AG10803 (cell line): ENCODE measurements at places on chromosomes 11 and 22.

DNA sequence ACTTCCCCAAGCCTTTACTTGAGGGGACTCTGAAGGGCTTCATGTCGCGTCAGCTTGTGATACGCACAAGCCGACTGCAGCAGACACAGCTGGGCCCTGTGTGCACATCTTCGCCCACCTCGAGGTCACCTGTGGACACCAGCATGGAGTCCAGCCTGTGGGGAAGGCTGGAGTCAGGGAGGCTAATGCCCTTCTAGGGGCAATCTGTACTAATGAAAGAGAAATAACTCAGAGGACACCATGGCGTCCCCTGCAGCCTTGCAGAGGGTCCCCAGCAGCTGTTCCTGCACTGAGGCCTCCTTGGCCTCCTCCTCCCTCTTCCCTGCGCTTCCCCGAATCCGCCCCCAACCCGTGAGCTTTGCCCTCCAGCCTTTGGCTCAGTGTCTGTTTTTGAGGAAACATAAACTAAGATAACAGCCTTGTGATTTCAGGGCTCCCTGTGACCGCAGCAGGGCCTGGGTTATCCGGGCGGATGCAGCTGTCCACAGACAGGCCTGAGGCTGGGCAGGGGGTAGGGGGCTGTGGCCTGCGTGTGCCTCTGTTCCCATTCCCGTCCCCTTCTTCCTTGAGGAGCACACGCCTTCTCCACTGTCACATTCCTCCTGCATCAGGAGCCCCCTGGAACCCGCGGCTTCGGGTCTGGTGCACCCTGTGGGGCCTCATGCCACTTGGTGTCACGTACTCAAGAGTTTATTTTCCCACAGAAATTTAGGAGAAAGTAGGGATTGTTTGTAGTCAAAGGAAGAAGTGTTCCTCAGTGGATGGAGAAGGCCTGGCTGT, 25.0 kb downstream of the KRTAP5-5 start:
- no peak for DNase-seq

- no peak for DNase-seq
Measured at GRCh38 chr11:91163619-91164451, 941.0 kb upstream of the CHORDC1 start.

GRCh38 chr11:60918939-60919265, 4.9 kb downstream of the TMEM109 start:
- DNase-seq: no peak

DNA sequence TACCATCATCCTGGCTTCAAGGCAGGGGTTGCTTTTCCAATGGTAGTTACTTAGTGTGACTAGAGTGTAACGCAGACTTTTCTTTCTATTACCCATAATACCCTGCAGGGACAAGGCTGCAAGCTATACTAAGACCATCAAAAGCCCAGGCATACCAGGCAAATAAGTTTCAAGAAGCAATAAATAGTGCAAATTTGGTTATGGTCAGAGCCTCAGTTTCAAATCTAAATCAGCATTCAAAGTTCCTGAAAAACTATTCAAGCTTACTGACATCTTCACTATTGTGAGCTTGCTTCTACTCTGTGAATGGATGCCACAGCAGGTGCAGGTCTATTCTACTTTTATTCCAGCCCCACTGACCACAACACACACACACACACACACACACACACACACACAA, 2.5 kb upstream of the HBB start:
- DNase-seq: no peak

DNA sequence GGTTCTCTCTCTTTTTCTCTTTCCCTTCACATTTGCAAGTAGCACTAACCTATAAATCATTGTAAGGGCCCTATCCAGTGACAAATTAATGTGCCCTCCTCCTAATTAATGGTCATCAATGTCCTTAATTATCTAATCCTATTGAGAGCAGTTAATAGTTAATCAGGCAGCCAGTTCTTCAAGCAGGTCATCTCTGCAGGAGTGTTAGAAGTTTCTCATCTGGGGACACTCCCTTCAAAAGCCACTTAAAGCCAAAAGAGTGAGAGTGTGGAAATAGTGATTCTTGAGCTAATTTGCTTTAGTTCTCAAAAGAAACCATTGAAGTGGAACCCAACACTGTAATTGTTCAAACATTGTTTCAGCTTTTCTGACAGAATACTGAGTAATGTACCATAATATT, 141.6 kb downstream of the ELP4 start:
- DNase-seq: no peak

DNA sequence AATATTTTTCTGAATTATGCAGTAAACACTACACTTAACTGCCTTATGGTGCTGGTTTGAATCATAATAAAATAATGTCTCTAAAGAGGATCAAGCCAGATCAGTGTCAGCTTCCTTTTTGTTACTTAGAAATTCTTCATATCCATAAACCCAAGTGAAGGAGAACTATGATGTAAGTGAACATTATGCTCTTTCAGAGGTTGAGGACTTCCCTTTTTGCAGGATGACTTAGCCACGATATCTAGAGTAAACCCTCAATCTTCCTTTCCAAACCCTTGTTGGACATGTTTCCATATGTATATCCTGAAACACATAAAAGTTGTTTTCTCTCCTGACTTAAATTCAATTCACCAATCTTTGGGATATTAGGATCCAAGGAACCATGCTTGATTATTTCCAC, 19.1 kb downstream of the OR8D1 start:
- DNase-seq: no peak

DNA sequence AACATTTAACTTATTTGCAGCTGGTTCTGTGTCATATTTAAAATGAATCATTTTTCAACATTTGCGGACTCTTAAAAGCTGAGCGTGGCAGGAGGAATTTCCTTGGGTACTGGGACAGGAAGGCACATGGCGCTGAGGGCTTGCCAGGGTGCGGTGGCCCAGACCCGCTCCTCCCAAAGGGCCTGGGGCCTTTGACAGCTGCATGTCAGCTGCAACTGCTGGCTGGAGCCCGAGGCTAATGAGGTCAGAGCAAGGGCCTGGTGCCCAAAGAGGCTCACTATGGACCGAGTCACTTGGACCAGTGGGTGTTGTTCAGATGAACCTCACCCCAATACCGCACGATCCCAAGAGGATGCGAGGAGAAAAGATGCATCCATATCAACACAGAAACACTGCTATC, 326.9 kb downstream of the CTTN start:
- no peak for DNase-seq

DNA sequence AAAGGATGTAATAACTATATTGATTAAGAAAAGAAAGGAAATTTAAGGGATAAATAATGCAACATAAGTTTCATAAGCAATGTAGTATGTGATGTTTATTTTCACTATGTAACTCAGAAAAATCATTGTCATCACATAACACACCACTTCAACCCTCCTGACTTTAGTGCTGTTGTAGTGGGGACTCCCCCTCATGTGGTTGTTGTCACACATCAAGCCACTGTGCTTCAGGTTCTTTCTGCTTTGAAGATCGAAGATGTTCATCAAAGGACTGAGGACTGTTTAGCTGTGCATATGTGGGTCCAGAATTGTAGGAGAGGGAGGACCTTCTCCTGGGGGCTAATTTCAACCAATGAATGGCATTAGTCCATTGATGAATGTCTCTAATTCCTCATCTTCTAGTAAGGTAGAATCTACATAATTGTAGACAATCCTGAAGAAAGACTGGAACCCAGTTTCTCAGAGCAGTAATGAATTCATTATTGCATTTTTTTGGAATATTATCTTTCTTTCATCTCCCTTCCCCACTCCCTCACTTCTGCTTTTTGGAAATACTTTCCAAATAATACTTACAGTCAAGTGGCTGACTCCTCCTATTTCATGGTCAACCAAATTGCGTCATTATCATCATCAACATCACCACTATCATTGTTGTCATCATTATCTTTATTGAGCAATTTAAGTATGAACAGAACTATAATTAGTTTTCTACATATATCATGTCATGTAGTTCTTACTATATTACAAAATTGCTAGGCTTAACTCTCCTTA, 9.8 kb upstream of the CARD16 start:
- DNase-seq: no peak

DNA sequence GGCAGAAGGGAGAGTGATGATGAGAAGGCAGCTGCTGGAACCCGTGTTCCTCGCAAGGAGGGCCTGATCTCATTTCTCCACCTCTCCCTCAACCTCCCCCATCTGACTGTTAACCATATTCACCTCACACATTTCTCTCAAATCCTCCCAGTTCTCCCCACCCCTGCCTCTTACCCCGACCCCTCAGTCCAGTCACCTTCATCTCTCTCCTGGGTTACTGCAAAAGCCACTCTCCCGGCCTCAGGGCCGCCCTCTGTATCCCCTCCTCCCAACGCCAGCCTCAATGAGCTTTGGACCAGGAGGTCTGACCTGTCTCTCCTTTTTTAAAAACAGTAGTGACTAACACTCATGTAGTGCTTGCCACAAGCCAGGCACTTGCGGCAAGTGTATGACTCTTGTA, 29.5 kb upstream of the LMO1 start:
- DNase-seq: no peak

DNA sequence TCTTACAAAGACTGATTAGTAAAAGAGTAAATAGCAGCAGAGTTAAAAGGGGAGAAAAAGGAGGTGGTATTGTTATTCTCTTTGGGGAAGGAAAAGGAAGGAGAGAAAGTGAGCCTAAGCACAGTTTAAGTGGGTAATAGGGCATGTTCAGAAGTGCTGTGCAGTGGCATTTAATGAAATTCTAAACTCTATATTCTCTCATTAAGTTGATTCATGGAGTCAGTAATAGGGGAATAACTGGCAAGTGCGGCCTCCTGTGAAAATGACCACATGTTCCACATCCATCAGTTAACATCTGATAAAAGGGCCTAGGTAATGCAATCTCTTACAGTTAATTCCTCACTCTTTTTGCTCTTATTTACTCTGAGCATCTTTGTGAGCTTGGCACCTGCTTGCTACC, 516.7 kb downstream of the JRKL start:
- DNase-seq: no peak

DNA sequence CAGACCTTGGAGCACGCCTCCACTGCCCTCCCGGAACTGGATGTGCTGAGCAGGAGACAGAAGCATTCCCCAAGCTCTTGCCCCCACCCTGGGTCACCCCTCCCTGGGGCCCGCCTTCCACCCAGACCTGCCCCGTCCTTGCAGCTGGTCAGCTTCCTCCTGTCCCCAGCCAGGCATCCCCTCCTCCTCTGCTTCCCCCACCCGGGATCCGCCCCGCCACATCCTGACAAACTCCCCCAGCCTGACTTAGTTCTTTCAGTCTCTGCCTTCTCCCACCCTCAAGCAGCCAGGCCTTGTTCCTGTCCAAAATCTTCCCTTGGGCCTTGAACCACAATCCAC, 1.1 kb upstream of the PLXNB2 start:
- DNase-seq: peak; percentile 88

DNA sequence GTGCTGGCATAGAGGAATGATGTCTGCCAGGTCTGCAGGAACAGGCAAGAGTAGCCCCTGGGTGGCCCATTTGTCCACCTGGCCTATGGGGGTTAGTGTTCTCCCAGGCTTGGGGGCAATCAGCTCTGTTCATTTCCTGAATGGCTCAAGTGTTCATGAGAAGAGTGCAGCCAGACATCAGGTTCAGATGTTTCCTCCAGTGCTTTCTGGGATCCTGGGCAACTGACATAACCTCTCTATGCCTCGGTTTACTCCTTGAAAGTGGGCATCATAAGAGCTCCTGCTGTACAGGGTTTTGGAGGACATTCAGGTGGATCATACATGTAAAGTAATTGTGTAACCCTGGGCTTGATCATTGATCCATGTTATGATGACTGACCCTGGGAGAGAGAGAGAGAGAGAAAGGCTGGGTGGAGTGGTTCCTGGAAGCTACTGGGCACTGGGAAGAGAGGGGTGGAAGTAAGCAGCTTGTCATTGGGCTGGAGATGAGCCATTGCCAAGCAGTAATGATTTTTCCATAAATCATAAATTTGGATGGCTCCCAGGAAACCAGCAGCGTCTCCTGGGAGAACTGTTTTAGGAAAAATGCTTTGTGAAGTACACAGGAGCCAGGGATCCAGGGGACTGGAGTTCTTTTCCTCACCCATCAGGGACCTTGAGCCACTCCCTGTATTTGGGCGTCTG, 30.2 kb upstream of the ACCSL start:
- peak; percentile 31 for DNase-seq

DNA sequence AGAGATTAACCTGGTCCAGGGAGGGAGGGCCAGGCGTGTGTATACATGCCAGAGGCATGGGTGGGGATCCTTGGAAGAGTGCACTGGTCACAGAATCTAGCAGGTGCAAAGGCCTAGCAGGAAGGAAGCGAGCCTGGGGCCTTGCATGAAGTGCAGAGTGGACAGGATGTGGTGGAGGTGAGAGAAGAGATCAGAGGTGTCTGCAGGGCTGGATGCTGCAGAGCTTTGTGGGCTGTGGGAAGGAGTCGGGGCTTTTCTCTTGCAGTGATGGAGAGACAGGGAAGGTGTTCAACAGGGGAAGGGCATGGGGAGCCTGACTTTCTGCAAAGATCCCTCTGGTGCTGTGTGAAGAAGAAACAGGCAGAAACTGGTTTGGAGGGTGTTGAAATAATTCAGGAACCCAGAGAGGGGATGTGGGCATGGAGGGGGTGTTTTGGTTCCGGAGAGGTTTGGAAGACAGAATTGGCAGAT, 2.5 kb upstream of the TPST2 start:
- no peak for DNase-seq

DNA sequence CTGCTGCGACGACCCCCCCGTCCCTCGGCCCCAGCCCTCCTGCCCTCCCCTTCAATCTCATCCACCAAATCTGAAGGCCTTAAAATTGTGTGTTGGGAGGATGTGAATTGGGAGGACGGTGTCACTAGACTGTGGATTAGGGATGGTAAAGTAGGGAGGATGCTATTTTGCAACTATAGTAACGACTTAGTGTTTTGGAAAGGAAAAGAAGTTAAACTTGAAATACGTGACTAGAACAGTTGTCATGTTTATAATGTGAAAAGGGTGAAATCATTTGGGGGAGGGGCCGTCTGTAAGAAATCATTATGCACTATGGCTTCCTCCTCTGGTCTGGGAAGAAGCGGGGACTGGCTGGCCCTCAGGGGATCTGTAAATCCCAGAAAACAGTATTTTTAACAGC, 43.4 kb upstream of the NNMT start:
- DNase-seq: no peak

GRCh38 chr11:8234425-8234821, 29.3 kb downstream of the LMO1 start:
- DNase-seq: no peak

GRCh38 chr11:114664641-114665040, 13.7 kb upstream of the NXPE2 start:
- DNase-seq: no peak

- DNase-seq: no peak
Measured at GRCh38 chr22:37355174-37355573, 72.1 kb downstream of the ELFN2 start.

- no peak for DNase-seq
Measured at GRCh38 chr11:72228844-72229231, 4.3 kb downstream of the INPPL1 start.

GRCh38 chr22:20106849-20107237, 9.1 kb upstream of the RANBP1 start:
- DNase-seq: no peak

GRCh38 chr11:67484847-67485311, 2.1 kb downstream of the AIP start:
- DNase-seq: no peak

GRCh38 chr11:18491924-18492323, 34.8 kb downstream of the TSG101 start:
- no peak for DNase-seq
